ENCODE measurements at places on chromosomes 2 and 18.

DNA sequence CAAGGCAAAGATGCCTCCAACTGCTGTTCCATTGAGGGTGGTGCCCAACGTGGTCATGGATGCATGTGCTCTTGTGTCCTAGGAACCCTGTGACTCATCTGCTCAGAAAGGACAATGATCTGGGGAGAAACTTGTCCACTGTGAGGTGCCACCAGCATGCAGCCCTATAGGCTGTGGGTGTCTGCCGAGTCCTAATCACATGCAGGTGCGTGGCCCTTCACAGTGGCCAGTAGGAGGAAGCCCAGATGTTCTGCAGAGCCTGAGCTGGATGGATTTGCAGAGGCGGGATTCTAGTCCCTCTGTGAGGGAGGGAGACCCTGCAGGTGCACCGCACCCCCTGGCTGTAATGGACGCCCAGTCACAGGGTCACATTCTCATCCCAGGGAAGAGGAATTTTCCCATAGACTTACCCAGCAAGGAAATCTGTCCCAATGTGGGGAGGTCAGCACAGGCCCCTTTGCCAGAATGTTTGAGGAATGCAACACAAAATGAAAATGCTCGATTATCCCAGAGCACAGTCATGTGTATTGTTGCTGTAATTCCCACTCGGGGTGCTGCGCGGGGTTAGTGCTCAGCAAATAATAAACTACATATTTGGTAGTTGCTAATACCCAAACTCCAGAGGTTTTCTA is 13.9 kb downstream of the GDF7 start:
- no peak for DNase-seq

- DNase-seq, result no peak
Measured at GRCh38 chr2:58870704-58871103, 629.6 kb upstream of the FANCL start.

- DNase-seq, result no peak
Measured at GRCh38 chr2:187336332-187336731, 111.7 kb downstream of the CALCRL start.

- DNase-seq, result no peak
Measured at GRCh38 chr2:13508671-13509070, 791.9 kb downstream of the TRIB2 start.

GRCh38 chr2:205769495-205769850 is 87.2 kb downstream of the NRP2 start:
- no peak for DNase-seq

GRCh38 chr2:109459485-109459884 is 154.3 kb downstream of the SEPTIN10 start:
- DNase-seq, result no peak

DNA sequence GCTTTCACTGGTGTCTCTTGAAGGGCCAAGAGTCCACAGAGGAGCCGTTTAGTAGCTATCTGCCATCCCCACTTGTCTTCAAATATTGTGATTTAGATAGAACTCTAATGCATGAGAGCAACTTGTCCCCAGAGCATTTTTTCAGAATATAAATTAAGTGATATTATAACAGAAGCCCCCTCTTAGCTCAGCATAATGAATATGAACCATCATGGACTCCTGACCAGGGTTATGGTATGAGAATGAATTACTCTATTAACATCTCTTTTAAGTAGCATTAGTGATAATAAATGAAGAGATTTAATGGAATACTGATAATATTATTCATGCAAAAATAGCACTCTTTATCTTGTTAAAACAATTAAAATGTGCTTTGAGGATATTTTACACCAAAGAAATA is 709.6 kb downstream of the GALR1 start:
- no peak for DNase-seq

GRCh38 chr2:170715932-170716777 is 1.0 kb downstream of the SP5 start:
- no peak for DNase-seq

GRCh38 chr2:240252191-240252871 is 111.9 kb upstream of the OTOS start:
- no peak for DNase-seq

GRCh38 chr2:24721470-24721869 is 71.7 kb downstream of the PTRHD1 start:
- peak; percentile 73 for DNase-seq

DNA sequence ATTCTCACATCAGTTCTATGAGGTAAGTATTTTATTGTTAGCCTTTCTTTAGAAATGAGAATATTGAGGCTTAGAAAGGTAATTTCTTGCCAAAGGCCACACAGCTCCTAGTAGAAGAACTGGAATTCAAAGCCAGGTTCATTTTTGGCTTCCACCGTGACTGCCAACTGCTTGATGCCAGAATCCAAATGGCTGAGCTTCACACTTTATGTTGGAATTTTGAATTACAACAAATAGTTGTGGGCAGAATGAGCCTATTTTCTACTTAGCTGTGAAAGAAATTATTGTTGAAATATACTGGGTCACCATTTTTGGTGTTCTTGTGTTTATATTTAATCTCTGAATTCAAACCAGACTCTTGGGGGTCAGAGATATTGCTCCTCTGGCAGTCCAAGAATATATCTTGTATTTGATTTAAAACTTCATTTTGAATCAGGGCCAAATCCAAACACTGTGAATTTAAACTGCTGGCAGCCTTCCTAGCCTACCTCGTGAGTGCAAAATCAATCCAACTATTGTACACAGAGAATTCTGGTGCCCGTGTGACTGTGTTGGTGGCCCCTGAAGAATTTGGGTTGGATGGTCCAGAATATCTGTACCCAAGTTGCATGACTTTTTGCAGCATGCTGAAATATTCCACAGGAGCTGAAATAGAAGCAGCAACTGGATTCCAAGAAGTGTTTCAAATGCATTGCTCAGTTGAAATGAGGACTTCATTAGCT is 35.6 kb upstream of the LPIN1 start:
- no peak for DNase-seq

- DNase-seq, result no peak
Measured at GRCh38 chr2:239826376-239826775, 198.8 kb downstream of the NDUFA10 start.

GRCh38 chr18:7697306-7697705 is 130.2 kb downstream of the PTPRM start:
- no peak for DNase-seq

DNA sequence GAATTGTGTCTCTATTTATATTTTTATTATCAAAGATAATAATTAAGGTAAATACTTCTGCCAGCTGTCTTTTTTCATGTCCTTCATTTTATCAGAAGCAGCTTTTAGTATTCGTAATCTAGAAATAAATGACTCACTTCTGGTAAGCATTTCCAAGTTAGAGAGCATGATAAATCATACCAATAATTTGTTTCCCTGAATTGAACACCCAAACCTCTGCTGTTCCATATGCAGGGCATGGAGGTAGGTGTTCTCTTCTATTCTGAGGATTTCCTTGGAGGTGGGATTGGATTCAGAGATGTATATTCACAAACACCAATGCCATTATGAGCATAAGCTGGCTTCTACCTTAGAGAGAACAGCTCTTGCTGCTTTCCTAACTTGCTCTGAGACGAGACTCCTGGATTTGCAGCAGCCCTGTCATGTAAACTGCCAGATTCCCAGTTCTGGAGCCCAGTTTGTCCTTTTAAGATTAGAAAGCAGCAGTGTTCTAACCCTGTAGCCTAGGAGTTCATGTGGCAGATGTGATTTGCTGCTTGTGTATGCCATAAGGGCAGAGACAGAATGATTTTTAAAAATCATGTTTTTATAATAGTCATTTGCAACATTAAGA is 47.5 kb downstream of the SKA1 start:
- no peak for DNase-seq

GRCh38 chr2:88657131-88657530 is 29.9 kb upstream of the EIF2AK3 start:
- no peak for DNase-seq

DNA sequence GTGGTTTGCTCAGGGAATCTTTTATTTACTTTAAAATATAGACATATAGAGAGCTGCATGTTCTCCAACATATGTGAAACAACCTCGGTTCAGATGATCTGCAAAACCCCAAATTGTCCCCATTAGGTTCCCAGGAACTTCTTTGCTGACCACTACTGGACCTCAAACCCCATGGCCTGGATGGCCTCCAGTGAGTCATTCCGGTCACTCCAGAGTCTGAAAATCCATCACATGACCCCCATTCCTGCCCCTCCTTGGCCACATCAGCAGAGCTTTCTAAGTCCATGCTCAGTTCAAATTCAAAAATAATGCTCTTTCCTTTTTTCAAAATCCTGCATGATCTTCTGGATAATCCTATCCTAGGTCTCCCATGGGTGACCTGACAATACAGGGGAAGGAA is 271.0 kb downstream of the TNS1 start:
- DNase-seq, result no peak

DNA sequence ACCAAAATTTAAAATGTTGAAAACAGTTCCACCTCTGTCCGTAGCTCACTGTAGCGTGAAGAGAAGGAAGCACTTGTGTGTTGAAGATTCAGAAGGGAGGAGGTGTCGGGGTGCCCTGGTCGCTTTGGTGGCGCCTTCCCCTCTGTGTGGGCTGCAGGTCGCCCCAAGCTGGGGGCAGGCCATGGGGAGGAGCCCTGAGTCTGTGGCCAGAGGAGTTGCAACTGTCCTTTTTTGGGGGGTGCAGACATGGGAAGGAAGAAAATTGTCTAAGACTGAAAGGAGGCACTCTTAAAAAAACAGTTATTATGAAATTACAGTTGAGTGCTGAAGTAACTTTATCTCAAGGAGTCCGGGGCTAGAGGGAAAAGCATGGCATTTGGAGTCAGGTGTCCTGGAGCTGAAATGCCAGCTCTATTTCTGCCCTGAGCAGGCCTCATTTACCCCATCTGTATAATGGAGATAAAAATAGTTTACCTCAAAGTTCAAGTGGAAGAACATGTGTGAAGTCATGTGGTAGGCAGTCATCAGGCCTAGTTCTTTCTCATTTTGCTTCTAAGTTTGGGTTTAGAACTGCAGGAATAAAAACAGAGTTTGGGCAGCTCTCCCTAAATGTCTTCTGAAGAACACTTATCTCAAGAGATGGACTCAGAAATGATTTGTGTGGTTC is 82.1 kb downstream of the RNF144A start:
- DNase-seq, result no peak

DNA sequence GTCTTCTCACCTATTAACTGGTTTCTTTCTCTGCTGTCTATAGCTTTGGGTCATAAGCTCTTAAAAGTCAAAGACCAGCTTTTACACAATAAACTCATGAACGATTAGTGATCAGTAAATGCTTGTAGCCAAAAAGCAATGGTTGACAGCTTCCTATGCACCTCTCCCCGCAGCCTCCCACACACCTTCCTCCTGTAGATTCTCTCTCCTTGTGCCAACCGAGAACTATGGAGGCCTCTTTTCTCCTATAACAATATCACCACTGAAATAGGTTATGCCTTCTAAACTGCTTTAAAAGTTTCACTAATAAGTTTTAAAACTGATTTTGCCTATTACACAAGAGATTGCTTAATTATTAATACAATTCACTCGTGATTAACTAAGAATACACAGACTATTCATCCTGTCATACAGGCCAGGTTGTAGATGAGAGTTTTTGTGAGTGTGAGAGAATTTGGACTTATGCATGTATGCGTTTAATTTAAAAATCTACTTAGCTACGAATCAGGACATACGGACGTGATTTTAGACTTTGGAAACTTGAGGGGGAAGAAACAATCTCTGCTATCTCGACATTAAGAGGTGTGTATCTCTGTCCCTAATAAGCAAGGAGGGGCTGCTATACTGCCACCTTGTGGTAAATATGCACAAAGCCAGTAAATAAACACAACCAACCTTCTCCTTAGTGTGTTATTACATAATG is 229.1 kb upstream of the RBBP8 start:
- DNase-seq, result no peak

DNA sequence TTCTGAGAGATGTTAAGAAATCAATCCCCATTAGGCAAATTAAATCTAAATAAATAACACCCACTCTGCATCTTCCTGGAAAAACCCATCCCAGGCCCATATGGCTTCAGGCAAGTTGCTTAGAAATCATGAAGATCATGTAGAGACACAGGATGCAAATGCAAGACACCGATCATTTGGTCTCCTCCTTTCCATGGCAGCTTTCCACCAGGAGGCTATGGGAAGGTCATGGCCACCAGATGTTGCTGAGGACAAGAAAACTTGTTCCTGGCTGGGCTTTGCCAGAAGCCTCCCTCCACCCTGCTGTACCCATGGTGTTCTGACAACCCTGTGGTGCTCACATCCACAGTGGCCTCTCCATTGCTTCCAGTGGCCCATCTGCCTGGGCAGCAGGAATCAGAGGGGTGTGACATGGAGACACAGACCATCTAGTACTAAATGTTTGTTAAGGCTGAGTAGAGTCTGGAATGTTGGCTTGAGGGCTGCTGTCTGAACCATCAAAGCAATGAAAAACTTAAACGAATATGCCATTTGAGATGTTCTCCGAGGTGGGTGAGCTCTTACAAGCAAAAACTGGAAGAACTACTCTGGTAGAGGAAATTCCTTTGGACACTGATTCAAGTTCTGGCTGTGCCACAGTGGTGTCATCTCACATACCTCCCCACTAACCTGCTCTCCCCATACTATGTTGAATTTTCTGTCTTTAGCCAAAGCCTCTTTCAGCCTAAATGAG is 293.2 kb downstream of the TNS1 start:
- DNase-seq, result no peak

- DNase-seq, result no peak
Measured at GRCh38 chr2:42300527-42300926, 60.5 kb downstream of the COX7A2L start.

- no peak for DNase-seq
Measured at GRCh38 chr2:45721150-45721549, 69.7 kb downstream of the PRKCE start.

- no peak for DNase-seq
Measured at GRCh38 chr18:63831080-63831788, 56.0 kb downstream of the SERPINB7 start.

DNA sequence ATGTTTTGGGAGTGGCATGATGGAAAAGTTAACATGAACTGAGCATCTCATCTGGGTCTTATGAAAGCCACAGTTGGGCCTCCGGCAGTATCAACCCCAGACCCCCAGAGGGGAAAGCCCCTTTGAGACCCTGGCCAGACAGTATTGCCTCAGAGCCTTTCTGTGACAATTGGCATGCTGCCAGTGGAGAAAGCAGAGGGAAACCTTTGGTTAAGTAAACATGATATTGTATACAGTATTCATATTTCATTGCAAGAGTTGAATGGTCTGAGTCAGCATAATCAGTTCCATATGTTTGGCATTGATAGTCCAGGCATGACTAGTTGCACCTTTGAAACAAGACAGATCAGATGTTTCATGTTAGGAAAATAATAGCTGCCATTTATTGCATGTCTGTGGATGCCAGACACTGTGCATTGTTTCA is 20.0 kb downstream of the MERTK start:
- DNase-seq, result no peak

All from Right ventricle myocardium inferior (tissue), 1 donor.